Fibroblast of the aortic adventitia (primary cell): ENCODE measurements at places on chromosomes 12 and 14.

- no peak for DNase-seq
Measured at GRCh38 chr14:34824256-34824655, 50.9 kb downstream of the BAZ1A start.

- peak; percentile 23 for DNase-seq
Measured at GRCh38 chr12:26833743-26834490, 923 bp upstream of the ITPR2 start.

DNA sequence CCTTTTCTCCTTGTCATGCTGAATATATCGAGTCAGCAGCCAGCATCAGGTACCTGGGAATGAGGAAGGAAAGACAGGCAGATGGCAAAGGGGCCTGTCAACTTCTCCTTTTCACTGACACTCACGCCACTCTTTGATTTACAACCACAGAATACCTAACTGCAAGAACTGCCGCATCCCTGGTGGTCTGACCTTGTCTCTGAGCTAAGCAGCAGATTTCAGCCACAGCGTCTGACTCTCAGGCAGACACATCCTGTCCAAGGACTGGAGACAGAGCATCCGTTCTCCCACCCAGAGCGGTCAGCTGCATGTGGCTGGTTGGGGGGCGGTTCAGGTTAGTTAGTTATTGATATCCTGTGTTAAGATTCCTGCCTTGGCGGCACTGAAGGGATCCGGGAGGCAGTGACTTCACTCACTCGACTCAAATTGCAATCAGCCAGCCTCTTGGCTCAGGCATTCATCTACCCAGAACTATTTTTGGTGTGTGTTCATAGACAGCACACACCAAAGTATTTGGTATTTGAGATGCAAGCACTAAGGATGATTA is 11.2 kb upstream of the MAP1LC3B2 start:
- no peak for DNase-seq

DNA sequence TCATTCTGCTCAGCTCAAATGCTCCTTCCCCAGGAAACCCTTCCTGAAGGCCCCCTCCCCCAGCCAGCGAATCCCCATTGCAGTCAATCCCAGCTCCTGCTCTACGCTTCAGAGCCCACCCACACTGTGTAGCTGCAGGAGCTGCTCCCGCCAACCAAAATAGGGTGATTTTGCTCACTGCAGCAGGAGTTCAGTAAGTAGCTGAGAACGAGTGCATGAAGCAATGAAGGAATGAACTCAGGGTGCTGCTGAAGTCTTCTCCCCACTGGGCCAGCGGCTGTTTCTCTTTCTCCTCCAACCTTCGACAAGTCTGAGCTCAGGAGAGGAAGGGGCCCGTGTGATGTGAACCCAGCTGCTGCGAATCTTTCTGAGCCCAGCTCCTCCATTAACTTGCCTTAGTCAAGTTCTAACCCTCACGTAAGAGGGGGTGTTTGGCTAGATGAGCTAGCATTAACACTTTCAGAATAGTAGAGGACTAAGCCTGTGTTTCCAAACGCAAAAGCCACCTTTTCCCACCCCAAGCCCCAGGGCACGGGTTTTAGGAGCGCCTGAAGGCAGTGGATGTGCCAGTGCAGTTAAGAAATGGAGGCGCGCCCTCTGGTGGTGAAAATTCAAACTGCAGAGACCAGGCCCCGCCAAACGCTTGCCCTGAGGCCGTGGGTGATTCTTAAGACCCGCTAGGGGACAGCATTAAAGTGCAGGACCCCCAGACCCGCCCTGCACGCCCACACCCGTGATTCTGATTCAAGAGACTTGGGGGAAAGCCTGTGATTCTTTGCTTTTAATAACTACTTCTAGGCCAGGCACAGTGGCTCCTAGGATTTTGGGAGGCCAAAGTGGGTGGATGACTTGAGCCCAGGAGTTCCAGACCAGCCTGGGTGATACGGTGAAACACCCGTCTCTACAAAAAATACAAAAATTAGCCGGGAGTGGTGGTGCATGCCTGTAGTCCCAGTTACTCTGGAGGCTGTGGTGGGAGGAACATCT is 11.9 kb upstream of the SERPINA4 start:
- DNase-seq: peak; percentile 58

- no peak for DNase-seq
Measured at GRCh38 chr12:66599816-66600215, 79.1 kb downstream of the GRIP1 start.

GRCh38 chr12:118064608-118065007 is 3.6 kb upstream of the WSB2 start:
- DNase-seq: no peak

GRCh38 chr12:26056335-26056734 is 68.5 kb downstream of the BHLHE41 start:
- DNase-seq: peak; percentile 58

- no peak for DNase-seq
Measured at GRCh38 chr12:34296143-34297041, 274.1 kb downstream of the ALG10 start.

- no peak for DNase-seq
Measured at GRCh38 chr12:52005903-52006703, 643 bp upstream of the TAMALIN start.

DNA sequence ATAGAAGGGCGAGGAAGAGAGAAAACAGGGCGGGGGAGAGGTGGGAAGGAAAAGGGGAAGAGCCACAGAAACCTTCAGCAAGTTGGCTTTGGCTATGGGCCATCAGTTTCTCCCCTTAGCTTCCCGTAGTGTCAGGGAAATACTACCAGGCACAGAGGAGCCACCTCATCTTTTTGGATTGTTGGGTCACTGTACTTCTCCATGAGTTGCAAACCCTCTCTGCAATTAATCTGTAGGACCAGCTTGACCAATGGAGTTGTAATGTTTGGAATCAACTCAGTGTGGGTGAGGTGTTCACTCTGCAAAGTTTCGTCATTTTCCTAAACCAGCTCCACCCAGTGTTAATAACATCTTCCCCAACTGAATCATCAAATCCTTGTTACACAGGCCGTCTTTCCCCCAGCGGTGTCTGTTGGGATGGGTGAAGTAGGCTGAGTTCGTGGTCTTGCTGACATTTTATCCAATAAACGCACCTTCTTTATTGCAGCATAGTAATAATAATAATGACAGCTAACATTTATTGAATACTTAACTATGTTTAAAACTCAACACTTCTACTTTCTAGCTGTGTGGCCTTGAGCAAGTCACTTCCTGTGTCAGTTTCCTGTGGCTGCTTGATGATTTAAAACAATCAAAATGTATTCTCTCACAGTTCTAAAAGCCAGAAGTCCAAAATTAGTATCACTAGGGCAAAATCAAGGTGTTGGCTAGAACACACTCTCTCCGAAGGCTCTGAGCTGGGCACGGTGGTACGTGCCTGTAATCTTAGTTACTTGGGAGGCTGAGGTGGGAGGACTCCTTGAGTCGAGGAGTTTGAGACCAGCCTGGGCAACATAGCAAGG is 8.1 kb upstream of the GLTP start:
- DNase-seq: peak; percentile 95

- no peak for DNase-seq
Measured at GRCh38 chr12:674272-674781, 11.1 kb upstream of the NINJ2 start.

- DNase-seq: no peak
Measured at GRCh38 chr14:47278233-47278842, 397.1 kb downstream of the MDGA2 start.

DNA sequence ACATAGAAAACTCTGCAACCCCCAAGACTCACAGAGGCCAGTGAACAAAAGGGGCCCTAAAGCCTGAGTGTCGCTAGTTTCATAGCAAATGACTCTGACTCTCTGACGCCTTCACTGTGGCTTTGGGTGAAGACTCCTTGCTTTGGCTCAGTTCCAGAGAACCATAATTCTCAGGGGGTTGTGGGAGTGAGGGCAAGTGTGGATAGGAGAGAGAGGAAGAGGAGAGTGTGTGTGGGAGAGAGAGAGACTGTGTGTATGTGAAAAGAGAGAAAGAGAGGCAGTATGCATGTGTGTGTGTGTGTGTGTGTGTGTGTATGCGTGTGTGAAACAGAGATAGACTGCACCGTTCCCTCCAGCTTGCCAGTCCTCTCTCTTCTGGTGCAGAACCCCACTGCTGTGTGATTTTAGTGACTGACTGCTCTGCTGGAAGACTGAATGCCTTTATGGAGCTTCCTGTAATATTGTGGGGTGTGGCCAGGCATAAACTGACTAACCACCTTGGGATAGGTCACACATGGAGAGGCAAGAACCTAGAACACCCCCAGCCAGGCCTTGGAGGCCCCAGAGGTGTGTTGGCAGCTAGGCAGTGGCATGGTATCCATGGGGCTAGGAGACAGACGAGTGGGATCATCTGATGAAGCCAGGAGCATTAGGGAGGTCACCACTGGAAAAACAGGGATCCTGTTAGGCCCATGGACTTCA is 45.9 kb upstream of the STXBP6 start:
- DNase-seq: no peak

- no peak for DNase-seq
Measured at GRCh38 chr12:126519833-126520232, 1454.6 kb downstream of the AACS start.

GRCh38 chr14:82879949-82880535 is 1346.4 kb upstream of the SEL1L start:
- no peak for DNase-seq

- no peak for DNase-seq
Measured at GRCh38 chr14:57038689-57039088, 228.4 kb upstream of the OTX2 start.

DNA sequence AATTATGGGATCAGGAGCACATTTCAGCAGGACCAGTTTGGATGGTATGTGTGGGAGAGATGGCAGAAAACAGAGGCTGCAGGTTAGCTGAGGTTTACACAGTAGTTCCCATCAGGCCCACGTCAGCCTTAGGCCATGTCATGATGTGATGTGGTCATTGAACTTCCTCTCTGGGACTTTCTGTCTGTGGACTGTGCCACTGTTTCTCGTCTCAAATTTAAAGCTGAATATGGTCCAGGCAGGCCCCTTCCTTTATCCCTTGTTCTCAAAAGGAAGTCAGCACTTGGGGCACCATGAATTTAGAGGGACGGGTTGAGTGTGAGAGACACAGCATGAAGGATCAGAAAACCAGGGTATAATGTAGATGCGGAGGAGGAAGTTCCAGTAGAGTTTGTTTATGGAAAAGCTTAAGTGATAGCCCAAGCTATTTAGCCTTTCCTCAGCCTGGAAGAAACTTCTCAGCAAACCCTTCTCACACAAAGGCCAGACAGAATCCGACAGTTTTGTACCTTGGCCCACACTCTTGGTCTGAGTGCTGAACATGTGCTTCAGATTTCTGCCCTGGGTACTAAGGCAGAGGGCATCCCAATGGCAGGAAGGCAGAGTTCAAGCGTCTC is 3.6 kb upstream of the IGFBP6 start:
- no peak for DNase-seq

GRCh38 chr12:69999561-69999960 is 174.5 kb downstream of the MYRFL start:
- DNase-seq: no peak

GRCh38 chr12:62817556-62818271 is 117.2 kb downstream of the PPM1H start:
- DNase-seq: peak; percentile 48

- no peak for DNase-seq
Measured at GRCh38 chr14:105100910-105101309, 35.7 kb upstream of the GPR132 start.
